ENCODE measurements at places on chromosomes 3 and 15.

GRCh38 chr3:122946185-122946584 lies 81.4 kb downstream of the SEMA5B start:
- no peak for DNase-seq

- no peak for DNase-seq
Observed at GRCh38 chr3:69687641-69688040, 51.6 kb upstream of the MITF start.

GRCh38 chr3:30729936-30730335 lies 123.5 kb downstream of the TGFBR2 start:
- DNase-seq = no peak

DNA sequence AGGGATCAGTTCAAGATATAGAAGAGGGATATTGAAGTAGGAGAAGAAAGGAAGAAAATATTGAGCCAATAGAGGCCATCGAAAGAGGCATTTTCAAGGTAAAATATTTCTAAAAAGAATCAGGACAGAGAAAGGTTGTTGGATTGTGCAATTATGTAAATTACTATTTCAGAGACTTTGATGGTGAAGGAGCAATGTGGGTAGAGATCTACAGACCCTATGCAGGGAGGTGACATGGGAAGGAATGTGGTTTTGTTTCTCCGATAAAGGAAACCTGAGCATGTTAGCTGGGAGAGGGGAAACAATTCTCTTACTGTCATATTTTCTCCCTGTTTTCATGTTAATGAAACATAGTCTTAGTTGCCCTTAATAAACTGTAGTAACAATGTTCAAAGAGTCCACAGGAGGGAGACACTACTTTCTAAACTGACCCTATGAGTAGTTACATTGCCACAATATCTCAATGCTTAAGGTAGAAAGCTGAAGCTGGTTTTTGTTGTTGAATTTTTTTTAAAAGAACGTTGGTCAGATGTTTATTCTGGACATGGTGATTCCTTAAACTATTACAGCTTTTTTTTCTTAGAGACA lies 133.3 kb downstream of the GRM7 start:
- no peak for DNase-seq

- no peak for DNase-seq
Observed at GRCh38 chr3:196938576-196938975, 3.8 kb downstream of the NCBP2 start.

Data from RPMI7951 (cell line).